ENCODE measurements at places on chromosomes 5 and 9.

GRCh38 chr9:108467653-108468324, 388.0 kb downstream of the ACTL7B start:
- DNase-seq: no peak

GRCh38 chr5:142065273-142065672, 43.3 kb upstream of the NDFIP1 start:
- DNase-seq: peak; percentile 78

GRCh38 chr5:42995360-42995751, 44.8 kb downstream of the ANXA2R start:
- DNase-seq: no peak

DNA sequence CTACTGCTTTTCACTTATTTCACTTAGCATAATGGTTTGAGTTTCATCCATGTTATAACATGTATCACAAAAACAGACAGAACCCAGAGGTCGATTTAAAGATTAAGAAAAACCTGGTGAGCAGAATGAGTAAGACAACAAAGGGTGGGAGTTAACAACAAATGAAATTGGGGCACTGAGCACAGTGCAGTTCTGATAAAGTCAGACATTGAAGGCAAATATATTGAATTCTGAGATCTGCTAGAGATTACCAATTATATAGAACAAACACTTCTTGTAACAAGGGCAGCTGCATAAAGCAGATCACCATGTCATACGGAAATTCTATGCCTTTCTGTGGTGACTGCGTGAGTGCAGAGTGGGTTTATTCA, 517.3 kb upstream of the RORB start:
- no peak for DNase-seq

DNA sequence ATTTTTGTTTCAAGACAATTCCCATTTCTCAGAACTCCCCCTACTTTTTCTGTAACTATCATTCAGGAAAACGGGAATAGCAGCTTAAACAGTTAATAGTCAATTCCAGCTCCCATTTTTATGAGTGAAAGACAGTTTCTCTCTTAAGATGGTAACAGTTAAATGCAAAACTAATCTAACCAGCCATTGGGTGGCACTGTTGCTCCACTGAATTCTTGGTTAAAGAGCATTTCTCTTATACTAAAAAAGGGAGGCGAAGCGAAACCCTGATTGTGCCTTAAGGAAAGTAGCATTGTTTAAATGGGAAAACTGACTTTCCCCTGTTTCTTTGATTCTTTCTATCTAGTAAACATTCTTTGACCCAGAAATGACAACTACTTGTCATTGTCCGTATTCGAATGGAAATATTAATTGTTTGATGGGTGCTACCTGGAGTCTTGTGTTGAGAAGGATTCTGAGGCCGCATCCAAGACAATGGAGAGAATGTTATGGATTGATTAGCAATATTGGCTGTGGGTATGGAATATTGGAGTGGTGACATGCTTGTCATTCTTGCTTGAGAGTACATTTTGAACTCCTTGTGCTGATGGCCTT, 507.8 kb downstream of the MAT2B start:
- peak; percentile 65 for DNase-seq

GRCh38 chr9:93668261-93668871, 92.0 kb downstream of the PHF2 start:
- DNase-seq: peak; percentile 7

DNA sequence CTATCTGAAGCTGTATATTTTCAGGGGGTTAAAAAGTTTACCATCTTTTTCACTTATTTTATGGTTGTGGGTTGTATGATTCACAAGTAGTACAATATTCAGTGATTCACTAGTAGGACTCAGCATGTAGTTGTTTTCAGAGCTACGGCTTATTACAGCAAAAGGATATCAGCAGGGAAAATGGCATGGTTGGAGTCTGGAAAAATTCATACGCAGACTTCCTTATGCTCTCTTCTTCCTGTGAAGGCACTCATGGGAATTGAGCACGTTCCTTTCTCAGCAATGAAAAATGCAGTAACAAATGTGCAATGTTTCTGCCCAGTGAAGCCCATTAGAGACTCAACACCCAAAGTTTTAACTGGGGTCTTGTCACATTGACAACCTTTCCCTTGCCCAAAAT, 250.5 kb downstream of the KCNN2 start:
- DNase-seq: no peak

DNA sequence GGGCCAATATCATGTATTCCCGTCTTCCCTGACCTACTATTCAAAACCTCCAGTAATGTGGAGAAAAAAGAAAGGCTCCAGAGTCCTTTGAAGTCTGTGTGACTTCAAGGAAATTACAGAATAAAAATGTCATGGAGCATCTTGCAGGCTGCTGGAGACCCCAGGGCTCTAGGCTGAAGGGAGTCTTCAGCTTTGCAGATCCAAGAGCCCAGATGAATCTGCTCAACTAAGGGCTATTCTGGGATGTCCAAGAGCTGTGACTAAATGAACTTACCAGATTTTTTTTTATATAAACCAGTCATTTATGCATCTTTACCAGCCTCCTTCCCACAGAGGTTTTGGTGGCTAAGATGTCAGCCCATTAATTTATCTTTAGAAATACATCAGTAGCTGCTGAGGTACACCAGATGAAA, 167.3 kb downstream of the MUSK start:
- no peak for DNase-seq

All from BE2C (cell line).